ENCODE measurements at places on chromosomes 2 and 18.

- no peak for DNase-seq
Measured at GRCh38 chr18:46053368-46054095, 18.5 kb downstream of the PSTPIP2 start.

DNA sequence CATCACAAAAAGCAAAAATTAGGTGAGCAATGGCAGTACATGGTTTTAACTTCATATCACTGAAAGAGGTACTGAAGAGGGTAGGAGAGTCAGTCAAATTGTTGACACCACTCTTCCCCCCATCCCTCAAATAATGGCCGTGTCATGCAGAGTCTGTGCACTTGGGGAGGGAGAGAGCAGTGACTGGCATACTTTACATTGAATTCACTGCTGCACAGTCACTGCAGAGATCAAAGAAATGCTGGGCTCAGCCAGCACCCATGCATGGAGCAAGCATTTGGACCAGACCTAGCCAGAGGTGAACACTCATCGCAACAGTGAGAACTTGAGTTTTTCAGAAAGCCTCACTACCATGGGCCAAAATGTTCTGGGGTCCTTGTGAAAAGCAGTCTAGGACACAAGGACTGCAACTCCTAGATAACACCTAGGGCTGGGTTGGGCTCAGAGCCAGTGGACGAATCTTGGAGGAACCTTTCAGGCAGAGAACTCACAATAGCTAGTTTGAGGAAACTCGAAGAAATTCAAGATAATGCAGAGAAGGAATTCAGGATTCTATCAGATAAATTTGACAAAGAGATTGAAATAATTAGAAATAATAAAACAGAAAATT is 112.9 kb downstream of the NR4A2 start:
- no peak for DNase-seq

DNA sequence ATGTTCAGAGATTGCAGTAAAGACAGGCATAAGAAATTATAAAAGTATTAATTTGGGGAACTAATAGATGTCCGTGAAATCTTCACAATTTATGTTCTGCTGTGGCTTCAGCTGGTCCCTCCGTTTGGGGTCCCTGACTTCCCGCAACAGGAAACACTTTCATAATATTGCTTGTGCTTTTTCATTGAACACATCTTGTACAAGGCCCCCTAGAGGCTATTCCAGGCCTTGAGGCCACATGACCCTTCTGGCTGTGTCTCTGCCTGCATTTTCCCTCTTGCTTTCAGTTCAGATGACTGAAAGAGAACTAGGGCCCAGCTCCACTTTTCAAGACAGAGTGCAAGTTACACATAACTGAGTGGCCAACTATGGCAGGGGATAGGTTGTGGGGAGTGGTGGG is 164.1 kb downstream of the TMEM247 start:
- DNase-seq = no peak

DNA sequence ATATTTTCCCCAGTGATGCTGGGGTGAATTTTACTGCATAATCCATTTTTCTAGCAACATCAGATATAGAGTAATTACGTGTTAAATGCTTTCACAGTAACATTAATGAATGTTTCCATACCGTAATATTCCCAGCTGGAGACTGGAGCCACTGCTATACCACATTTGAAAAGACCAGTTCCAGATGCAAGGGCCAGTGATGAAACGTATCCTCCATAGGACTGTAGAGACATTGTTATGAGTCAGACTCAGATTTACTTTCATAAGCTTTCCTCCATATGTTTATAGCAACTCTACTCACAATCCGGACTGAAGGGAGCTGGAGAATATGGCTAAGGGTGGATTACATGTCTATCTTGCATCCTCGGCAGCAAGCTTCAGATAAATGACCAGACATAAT is 22.7 kb upstream of the GCG start:
- no peak for DNase-seq

GRCh38 chr2:96669539-96670215 is 27.1 kb downstream of the FER1L5 start:
- DNase-seq = no peak

DNA sequence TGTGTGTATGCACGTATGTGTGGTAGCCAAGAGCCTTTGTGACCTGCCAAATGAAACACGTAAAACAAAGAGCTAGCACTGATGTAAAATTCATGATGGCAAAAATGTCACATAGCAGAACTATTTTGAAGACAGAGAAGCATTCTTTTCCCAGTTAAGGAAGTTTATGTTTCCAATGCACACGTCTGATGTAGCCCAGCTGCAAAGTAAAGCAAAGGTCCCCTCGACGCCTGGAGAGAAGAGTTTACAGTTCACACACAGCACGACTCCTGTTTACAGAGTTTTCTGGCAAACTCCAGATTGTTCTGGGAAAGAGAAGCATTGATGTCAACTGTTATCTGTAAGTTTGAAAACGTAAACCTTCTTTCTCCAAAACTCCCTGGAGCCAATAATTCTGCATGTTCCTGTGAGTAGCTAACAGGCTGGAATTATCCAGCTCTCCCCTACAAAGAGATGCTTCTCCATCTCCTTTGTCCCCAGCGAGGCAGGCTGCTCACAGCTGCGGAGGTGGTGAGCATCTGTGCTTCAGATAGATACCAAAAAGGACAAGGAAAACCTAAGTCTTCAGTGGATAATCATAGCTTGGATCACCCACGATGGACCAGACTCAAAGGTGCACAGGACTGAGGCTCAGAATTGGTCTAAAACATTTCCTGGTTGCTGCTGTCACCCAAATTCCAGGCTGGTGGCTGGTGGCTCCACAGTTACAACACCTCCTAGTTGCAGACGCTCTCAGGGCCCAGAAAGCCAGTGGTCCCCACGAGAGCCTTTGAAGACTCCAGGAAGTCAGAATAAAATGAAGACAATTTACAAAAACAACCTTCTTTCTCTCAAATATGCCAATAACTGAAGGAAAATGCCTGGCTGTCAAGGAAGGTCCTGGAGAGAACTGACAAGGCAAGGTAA is 87.4 kb downstream of the COL6A3 start:
- no peak for DNase-seq

DNA sequence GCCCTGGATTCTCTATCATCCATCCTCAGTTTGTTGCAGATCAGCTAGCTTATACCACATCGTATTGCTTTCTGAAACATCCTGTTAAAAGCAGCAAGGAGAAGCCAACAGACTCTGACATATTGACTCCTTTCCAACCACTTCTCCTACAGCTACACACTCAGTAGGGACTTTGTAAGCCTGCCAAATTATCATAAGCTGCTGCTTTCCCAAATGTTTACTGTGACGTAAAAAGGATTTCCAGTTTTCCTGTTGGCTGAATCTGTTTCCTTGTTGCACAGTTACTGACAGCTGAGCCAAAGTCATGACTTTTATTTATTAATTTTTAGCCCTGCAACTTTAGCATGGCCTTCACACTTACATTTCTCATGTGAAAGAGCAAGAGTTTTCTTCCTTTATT is 294.3 kb downstream of the KCNJ3 start:
- no peak for DNase-seq

DNA sequence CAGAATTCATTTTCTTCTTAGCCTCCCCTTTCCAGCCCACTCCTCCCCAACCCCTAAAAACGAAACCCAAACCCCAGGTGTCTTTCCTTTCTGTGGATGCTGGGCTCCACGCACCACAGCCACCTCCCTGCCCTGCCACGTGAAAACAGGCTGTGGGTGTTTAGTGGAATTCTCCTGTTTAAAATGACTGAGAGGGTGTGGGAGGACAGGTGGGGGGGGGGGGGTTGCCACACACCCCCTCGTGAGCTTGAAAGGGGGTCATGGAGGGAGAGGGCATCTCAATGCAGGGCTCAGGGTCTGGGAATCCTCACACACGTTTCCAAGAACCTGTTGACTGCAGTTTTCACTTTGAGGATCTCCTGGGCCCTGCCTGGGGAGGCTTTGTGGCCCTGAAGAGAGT is 110.3 kb downstream of the FAM210A start:
- DNase-seq = no peak

- no peak for DNase-seq
Measured at GRCh38 chr2:70947556-70948184, 12.0 kb downstream of the ATP6V1B1 start.

DNA sequence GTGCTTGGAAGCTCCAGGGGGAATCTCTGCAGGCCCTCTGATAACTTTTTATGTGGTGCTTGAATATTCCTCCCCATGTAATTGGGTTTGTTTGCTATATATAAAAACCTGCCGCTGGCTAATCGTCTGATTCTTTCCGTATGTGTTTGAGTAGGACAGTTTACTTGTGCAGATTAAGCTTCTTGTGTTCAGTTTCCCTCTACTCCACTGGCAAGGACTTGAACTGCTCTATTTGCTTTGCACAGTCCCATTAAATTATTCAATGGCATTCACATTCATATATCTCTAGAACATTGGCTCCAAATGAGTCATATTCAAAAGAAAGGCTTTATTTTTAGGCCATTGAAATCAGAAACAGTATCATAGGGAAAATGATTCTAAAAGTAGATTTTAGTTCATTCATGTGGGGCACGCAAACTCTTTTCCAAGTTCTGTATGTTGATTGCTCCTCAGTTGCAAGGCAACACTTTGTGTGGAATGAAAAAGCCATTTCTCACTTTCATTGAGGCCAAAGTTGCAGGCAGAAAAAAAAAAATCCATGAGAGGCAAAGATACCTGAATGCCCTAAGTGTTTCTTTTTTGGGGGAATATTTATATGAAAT is 1682.3 kb upstream of the PIK3C3 start:
- no peak for DNase-seq

DNA sequence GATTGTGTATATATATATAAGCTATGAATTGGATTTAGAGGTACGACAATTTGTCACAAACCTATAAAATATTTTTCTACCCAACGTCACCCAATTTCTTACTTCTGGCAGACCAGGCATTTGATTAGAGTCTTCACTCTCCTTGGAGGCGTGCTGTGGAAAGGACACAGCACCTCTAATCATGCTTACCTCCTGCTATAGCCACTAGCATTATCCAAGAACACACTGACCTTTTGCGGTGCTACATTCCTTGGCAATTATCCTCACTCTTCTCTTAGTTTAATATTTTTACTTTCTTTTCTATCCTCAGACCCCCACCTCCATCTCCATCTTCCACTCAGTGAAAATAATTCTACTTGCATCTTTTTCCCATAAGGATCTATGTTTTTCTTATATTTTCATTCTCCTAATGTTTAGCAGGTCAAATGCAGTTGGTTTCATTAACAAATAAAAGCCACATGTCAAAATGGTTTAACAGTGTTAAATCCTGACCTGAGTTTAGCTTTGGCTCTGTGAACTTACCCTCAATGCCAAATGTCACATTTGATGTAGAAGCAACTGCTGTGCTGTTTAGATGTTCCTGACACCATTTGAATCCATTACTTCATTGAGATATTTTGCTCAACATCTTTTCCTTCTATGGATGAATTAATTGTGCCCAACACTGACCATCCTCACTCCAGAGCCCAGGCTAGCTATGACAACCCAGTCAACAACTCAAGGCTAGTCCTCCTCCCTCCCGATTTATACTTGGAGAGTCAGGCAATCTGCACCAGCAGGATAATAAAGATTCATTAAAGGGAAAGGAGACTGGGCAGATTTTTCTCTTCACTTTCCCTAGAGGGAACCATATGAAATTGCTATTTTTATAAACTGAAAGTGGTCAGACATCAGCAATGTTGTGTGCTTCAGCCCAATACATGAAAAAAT is 240.5 kb downstream of the MREG start:
- DNase-seq = no peak

GRCh38 chr2:66432801-66433694 is 1.9 kb upstream of the MEIS1 start:
- no peak for DNase-seq

DNA sequence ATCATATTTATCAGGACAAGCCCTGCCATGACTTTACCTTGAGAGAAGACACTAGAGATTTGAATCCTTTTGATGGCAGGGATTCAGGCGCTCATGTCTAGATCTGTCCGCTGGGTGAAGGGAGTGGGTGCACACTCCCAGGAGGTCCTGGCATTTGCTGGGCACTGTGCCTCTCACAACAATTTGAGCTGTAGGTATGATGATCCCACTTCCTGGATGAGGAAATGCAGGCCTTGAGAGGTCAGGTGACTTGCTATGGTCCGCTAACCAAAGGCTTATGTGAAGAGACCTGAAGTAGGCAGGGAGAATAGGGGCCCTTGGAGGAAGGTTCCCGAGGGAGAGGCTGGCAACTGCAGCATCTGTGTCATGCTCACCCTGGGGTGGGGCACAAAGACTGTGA is 206.1 kb downstream of the HAUS1 start:
- DNase-seq = no peak

DNA sequence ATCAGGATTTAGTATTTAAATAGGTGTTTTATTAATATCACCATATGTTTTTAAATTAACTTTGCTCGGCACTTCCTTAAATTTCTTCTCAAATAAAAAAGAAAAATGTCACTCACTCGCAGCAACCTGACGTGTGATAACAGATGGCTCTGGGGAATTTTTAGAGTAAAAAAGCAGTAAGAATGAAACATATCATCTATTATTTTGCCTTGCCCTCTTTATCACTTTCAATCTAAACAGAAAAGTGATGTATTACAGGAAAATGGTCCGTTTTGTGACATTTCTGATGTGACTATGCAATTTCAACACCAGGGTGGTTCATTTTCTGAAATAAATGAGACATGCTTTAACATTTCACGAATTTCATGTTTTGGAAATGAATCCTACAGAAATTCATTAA is 1368.0 kb upstream of the LRRTM1 start:
- no peak for DNase-seq
